ENCODE measurements at places on chromosomes 2 and 18.

GRCh38 chr2:209495855-209496585 is 72.2 kb downstream of the MAP2 start:
- DNase-seq = no peak

GRCh38 chr2:221156062-221156734 is 415.9 kb downstream of the EPHA4 start:
- no peak for DNase-seq

DNA sequence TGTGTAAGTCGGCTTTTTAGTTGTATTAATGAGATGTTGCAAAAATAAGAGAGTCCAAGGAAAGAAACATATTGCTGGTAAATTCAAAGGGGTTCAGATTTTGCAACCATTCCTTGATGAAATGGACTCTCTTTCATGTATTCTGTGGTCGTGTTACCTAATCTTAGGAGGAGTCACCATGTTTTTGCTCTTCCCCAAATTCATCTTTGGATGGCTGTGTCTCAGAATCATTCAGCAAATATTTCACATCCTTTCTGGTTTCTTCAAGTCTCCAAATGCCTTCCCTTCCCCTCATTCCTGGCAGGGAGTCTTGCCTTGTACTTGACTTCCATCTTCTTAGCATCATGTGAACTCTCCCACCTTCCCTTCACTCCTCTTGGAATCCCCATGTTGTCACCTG is 66.1 kb downstream of the PTPRM start:
- no peak for DNase-seq

DNA sequence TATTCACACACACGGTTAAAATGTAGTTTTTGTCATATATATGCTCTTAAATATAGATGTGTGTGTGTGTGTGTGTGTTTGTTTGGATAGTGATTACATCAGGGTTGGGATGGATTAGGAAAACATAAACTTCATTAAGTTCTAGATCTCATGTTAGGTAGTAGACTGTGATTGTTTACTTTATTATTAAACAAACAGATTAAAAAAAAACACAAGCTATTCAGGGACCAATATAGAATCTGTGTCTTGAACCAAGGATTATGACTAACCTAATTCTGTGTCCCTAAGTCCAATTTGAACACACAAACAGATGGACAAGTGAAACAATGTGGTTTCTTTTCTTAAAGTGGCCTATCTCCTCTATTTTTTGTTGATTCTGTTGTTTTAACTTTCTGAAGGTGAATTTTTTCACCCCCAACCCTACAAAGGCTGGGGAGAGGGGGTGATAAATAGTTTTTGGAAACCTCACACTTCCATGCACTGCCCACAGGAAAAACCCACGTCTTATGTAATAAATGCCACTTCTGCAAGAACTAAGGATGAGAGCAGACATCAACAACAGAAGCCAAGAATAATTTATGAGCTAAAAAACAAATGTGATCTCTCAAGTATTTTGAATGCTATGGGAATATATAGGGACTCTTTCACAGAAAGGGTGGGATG is 40.7 kb downstream of the IL1R2 start:
- DNase-seq = no peak

DNA sequence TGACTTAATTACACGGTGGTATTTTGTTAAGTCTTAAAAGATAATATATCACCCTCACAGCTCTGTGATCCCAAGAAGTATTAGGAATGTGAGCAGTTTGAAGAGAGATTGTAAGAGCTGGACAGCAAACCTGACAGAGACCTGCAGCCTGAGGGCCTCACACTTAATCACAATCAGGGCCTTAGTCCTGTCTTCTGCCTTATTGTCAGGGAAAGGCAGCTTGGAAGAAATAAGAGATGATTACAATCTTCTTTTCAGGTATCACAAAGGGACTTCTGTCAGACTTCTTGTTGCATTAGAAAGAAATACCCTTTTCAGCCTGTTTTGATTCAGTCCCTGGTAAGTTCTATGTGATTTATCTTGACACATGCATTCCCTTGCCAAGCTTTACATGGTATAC is 1433.8 kb upstream of the SLC39A10 start:
- DNase-seq = no peak

DNA sequence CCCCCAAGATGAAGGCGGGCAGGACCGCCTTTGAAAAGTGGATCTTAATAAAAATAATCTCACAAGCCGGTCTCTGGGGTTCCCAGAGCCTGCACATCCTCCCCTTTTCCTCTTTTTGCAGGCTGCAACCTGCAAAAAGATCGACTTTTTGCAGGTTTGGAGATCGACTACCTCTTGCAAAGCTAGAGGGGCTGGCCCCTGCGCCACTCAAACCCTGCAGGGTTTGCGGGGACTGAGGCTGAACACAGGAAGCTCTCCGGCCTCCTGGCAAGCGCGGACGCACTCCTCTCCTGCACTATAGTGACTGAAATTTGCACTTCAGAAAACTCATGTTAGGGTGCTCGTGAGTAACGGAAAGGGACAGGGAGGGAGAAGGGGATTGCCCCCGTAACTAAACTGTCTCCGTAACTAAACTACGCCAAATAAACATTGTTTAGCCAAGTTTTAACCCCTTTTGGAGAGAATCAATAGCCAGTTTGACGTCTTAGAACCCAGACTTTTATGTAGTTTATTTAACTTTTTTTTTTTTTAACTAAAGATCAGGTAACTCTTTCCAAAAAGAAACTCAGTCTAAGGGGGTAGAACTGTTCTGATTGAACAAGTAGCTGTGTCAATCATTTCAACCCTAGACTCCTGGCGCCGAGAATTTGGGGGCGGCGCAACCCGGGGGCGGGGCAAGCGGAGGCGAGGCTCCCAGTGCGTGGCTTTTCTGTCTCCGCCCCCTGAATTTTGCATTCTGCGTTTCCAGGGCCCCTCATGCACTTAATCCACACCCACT is 2.5 kb downstream of the IGFBP5 start:
- DNase-seq = peak; percentile 44

GRCh38 chr18:58645398-58645797 is 16.5 kb upstream of the ALPK2 start:
- DNase-seq = no peak
